ENCODE measurements at places on chromosomes 5 and 9. TPM values are rescaled to one million over a fixed set of nuclear protein-coding genes. Genes with fewer than 3 reads are reported as not detected.

DNA sequence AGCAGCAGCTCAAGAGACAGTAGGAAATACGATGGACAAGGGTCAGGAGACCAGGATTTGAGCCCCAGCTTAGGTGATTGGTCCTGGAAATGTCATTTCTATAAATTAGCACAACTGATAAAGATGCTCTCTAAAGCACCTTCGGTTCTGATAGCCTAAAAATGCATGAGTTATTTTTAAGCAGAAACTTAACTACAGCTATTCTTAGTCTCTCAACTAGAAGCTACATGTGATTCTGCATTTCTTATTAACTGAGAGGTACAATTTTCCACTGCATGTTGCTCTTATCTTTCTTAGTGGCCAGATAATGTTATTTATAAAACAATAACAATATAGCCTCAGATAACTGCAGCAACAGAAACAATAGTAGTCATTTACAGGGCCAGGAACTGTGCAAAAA is 136.4 kb downstream of the GRIA1 start:
- no peak for DNase-seq

DNA sequence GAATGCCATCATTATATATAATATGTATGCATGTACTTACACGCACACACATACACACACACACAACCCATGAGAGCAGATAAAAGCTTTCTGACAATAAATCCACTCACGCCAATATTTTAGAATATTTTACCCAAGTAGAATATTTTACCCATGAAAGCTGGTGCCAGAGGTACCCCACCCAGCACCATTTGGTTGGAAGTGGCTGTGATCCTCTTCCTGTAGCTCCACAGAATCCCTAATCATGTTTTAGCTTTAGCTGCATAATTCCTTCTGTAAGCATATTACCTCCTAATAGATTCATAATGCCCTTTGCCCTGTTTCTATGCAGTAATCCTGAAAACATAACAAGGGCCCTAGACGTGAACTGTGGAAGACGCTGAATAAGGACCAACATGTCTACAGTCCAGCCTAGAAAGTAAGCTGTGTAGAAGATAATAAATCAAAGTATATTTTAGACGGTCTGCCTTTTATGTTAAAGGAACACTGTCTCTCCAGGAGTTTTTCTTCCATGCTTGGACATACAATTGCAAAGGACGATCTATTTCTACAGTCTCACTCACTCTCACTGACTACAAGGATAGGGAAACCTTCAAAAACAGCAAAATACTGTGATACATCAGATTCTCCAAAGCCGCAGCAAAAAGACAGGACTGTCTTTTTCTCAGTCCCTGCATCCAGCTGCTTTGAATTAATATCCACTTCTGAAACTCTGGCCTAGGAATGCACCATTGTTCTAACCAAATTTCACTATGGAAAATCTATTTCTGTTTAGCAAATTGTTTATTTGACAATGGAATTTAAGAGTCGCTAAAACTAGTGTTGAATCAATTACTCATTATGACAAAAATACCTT is 98.2 kb downstream of the USP20 start:
- no peak for DNase-seq

- peak; percentile 27 for DNase-seq
These were observed 66.1 kb downstream of the PTPDC1 start for GRCh38 chr9:94150279-94150828.

GRCh38 chr9:88995627-88996026 is 4.4 kb downstream of the S1PR3 start:
- DNase-seq, result no peak

GRCh38 chr9:133478851-133479711 is at the start of gene SLC2A6:
SLC2A6 (minus strand) TSS chr9:133479099; CDS start chr9:133479059, 40 bp downstream.
- DNase-seq, result peak; percentile 96

Gene MCCC2
- total RNA-seq, result 41.6 TPM

DNA sequence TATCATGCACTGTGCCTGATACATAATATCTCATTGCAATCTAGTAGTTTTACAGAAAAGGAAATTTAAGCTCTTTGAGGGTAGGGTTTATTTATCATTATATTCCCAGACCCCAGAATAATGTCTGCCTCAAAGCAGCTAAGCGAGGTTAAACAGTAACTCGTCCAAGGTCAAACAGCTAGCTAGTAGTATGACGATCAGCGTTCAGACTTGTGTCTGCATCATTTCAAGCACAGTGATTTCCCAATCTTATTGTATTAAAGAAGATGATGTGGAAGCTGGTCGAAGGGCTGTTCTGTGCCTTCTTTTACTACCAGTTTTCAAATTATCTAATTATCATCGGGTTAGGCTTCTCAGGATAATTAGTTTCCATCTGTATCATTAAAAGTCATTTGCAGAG is 55.1 kb upstream of the NFIB start:
- DNase-seq, result no peak

- no peak for DNase-seq
These were observed 3.3 kb downstream of the ENHO start for GRCh38 chr9:34519321-34520020.

DNA sequence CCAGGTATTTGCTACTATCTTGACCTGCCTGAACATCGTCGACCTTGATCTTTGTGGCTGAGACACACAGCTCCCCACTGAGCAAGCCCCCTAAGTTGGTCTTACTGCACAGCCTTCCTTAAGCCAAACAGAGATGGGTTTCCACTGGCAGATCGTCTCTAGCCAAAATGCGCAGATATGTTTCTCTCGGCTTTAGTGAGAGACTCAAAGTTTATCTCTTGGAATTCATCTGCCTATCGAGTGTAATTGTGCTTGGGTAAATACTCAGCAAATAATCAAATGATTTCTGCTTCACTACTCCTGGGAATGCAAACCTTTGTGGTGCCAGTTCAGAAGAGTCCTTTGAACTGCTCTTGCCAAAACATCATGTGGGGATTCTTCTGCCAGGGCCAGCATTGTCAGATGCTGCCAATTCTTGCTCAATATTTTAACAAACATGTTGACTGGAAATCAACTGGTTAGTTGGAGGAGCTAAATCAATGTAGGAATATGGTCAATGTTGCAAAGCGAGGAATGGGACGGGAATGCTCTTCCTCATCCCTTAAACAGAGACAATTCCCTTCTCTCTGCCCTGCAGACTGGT is 141.2 kb upstream of the SLC28A3 start:
- DNase-seq, result no peak

DNA sequence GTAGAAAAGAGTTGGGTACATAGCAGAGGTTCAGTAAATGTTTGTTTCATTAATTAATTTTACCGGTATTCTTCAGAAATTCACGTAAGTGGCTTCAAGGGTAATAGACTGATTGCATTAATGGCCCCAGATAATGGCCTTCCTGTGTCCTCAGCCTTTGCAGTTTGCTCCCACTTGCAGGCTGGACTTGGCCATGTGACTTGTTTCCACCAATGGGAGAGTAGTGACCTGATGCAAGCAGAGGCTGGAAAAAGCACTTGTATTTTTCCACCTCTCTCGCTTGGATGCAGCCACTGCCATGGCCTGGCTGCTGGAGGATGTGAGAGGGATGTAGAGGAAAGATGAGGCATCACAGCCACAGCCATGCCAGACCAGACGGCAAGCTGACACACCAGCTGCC is 480.9 kb downstream of the CDK5RAP2 start:
- no peak for DNase-seq

DNA sequence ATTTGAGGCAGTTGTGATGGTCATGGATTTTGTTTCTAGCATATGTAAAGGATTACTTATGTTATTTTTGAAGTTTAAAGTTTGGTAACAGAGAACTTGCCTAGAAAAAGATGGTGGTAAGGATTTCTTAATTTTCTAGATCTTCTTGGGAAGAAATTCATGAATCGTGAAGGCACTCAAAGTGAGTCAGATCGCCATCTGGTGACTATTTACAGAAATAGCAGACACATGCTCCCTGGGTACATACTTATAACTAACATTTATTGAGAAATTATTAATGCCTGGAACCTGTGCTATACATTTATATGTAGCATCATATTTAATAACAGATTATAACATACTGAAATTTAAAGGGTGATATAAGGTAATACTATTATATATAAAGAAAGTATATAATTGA is 299.7 kb downstream of the IZUMO3 start:
- DNase-seq, result no peak

DNA sequence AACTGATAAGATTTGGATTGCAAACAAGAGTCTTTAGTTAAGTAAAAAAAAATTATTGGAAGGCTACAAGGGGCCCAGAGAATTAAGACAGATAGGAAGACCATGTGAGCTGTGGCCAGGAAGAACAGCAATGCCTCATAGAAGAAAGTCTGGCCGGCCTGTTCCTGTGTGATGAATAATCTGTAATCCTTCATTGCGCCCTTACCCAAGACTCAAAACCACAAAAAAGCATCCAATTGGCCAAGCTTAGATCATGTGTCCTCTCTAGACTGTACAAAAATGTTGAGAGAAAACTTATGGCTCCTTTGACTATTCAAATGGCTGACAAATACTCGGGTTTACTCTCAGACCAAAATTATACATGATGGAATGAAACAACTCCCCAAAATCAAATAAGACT is 1383.5 kb downstream of the PTPRD start:
- no peak for DNase-seq

Gene NR4A3
- 0.17 TPM for total RNA-seq

Gene RNF183
- total RNA-seq, result not detected

GRCh38 chr9:119343059-119343990 is 25.9 kb downstream of the BRINP1 start:
- no peak for DNase-seq

Gene PKD2L2
- not detected for total RNA-seq

- DNase-seq, result no peak
These were observed 93.5 kb upstream of the RIOK2 start for GRCh38 chr5:97276474-97277120.

Gene CEL
- 0.18 TPM for total RNA-seq

DNA sequence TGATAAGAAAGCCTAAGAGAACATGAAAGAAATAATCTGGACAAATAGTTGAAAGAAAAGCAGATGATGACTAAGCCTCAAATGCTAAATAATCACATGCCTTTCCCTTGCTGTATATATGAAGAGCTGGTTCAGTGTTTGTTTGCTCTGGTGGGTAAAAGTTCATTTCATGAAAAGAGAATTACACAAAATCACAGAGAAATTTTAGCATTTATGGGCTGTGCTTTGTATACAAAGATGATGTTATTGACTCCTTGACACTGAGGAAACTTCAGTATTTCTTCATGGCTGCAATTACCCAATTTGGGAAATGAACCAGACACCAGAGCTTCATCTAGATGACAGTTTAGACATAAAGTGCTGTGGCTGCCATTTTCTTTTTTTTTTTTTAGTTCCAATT is 527.2 kb downstream of the NR2F1-AS1 start:
- no peak for DNase-seq

Gene PCDHB7
- 2.6 TPM for total RNA-seq

DNA sequence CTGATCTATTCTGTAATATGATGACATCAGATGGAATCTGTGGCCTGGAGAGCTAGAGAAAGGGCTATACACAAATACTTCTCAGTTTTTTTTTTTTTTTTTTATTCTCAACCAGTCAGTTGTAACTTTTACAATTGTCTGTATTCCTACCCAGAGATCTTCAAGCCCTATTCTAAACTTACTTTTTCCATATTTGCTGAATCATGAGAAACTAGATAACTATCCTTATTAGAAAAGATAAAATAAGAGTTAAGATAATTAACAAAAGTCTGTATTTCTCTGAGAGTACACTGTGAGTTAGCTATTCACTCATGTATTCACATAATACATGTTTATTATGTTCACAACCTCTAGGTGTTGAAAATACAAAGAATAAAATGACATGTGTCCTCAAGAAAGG is 1575.9 kb downstream of the EFNA5 start:
- DNase-seq, result no peak

GRCh38 chr5:16051246-16051755 is 128.3 kb downstream of the MARCHF11 start:
- DNase-seq, result peak; percentile 3

GRCh38 chr5:86118542-86118941 is 499.2 kb upstream of the COX7C start:
- no peak for DNase-seq

Gene GPR150
- 0.29 TPM for total RNA-seq

- no peak for DNase-seq
These were observed 2.0 kb upstream of the NSD1 start for GRCh38 chr5:177131352-177132135.

DNA sequence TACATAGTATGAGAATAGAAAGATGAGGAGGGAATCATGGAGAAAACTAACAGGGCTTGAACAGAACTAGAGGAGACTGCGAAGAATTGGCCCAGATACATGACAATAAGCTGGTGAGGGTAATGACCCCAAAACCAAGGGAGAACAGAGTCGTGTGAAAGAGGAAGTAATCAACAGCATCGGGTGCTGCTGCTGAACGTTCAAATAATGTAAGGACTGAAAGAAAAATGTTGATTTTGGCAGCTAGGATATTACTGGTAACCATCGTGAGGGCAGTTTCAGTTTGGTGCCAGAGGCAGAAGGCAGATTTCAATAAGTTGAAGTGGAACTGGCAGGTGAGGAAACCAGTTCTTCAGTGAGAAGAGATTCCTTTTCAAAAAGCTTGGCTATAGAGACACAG is 66.8 kb upstream of the SMC2 start:
- no peak for DNase-seq

GRCh38 chr5:41763081-41763480 is 107.1 kb downstream of the OXCT1 start:
- peak; percentile 59 for DNase-seq

DNA sequence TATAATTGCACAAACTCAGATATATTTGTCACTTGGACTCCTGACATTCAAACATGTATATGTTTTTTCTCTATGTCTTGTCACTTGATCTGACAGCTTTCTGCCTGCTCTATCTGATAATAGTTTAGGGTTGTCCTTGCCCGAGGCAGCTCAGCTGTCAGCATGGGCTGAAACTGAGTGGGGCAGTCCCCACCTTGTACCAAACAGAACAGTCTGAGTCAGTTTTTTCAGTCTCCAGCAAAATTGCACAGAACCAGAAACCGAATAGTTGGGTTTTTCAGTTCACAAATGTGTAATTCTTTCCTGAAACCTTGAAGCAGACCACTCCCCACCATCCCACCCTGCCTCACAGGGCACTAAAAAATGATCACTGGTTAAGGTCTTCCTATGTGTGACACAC is 9.5 kb upstream of the HAND1 start:
- DNase-seq, result no peak

DNA sequence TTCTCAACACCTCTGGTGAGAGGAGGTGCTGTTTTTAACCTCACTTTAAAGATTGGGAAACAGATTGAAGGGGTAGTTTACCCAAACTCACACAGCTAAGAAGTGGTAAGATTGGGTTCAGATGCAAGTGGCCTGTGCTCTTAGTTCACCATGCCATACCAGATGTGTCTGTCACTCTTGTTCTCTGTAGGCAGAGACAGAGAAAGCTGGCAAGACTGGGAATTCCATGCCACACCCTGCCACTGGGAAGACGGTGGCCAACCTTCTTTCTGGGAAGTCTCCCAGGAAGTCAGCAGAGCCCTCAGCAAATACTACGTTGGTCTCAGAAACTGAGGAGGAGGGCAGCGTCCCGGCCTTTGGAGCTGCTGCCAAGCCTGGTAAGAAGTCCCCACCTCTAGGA is 11.0 kb downstream of the TCOF1 start:
- DNase-seq, result no peak

- peak; percentile 40 for DNase-seq
These were observed 415 bp downstream of the XRCC4 start for GRCh38 chr5:83077662-83078261.

Measured in Daoy (cell line).